Lower leg skin (tissue), 4 donors: ENCODE measurements at places on chromosomes 11 and 22. TPM values are rescaled to one million over a fixed set of nuclear protein-coding genes. Genes with fewer than 3 reads are reported as not detected.

- DNase-seq: no peak
Measured at GRCh38 chr11:62933285-62933684, 12.1 kb upstream of the CHRM1 start.

DNA sequence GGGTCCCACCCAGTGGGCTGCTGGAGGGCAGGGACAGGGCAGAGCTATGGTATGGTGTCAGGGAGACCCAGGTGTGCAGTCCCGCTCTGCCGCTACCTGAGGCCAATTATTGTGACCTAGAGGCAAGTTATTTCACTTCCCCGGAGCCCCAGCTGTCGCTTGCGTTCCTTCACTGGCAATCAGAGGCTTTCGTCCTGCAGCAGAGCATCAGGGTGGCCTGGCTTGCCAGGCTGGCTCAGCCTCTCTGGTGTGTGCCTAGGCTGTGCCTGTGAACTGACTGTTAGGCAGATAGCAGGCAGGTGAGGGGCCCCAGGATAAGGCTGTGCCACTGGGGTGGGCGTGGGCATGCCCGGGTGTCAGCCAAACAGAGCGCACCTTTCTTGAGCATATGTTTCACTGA is 31.4 kb downstream of the GLB1L2 start:
- no peak for DNase-seq

DNA sequence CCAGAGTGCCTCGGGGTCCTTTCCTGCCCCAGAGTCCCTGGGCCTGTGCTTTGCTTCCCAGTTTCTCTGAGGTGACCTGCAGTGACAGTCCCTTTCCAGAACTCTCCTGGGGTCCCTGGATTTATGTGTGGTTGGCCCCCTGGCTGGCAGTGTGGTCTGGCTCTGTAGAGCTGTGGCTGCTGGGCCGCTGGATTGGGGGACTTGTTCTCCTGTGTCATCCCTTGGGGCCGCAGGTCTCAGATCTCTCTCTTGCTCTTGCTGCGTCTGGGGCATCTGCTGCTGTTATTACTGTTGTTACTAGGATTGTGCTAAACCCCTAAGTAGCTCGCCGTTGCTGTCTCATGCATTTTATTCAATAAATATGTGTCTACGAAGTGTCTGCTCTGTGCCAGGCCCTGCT is 31.9 kb downstream of the FAM83F start:
- no peak for DNase-seq

GRCh38 chr11:67387069-67387468 is 4.7 kb upstream of the RAD9A start:
- no peak for DNase-seq

Gene SLC22A25
- total RNA-seq: not detected

Gene APOBEC3H
- total RNA-seq: not detected

Gene KDM2A
- total RNA-seq: 65.9 TPM
